AG04450 (cell line): ENCODE measurements at places on chromosomes 11 and 22.

DNA sequence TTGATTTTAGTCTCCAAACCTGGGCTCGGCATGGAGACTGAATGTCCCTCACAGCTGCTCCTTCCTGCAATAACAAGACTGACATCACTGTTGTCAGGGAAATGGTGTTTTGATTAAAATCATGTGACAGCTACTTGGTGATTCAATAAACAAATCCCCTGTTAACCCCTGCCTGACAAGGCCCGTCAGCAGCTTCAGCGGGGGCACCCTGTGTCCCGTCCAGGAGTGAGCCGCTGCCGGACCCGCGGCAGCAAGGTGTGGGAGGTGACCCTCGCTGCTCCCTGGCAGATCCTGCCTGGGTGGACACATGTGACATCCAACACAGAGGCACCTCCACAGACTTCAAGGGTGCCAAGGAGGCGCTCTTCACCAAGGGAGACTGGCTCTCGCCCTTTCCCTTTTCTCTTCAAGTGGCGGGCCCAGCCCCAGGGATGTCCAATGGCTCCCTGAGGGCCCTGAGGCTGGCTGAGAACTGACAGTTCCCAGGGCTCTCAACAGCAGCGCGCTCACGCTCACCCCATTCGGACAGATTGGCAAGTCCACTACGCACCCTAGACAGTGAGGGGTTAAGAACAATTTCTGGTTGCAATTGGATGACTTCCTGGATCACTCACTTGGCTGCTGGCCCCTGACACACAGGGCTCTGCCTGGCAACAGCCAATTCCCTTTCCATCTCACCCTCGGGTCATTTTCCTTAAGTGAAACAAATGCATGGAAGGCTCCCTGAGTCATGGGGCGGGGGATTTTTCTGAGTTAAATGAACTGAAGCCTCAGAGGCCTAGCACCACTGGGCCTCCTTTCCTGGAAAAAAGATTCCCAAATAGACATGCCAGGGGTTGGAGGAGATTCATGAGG is 30.7 kb downstream of the PPP2R1B start:
- peak; percentile 96 for DNase-seq

- DNase-seq = no peak
Observed at GRCh38 chr11:117191680-117192400, 7.3 kb upstream of the TAGLN start.

GRCh38 chr22:45642986-45643385 is 28.6 kb upstream of the ATXN10 start:
- DNase-seq = no peak

DNA sequence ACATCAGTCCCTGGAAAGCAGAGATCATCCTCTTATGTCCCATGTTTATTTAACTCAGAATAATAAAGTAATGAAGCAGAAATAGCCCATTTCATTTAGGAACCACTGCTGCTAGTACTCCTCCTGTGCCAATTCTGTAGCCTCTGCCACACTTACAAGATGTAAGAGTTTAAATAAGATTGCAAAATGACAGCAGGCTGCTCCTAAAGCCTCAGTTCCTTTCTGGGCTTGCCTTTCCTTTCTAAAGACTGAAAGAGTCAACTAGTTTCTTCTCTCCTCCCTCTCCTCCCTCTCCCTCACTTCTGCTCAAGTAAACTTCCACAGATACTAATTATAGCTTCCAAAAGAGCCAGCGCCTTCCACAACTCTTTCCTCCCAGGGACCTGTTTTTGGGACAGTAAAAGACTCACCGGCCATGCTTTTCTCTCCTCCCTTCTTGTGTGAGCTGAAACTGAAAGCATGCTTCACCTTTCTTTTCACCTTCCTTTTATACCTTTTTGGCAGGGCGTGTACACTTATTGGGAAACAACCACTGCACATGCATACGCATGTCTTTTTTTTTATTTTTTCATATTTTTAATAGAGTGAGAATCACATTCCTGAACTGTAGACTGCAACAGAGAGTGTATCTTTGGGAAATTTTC is 26.1 kb upstream of the CARD16 start:
- no peak for DNase-seq

GRCh38 chr22:38504731-38505540 is 1.2 kb downstream of the DDX17 start:
- no peak for DNase-seq

GRCh38 chr11:110367571-110367970 is 62.2 kb upstream of the FDX1 start:
- DNase-seq = no peak

GRCh38 chr11:9804419-9804902 is 140.6 kb downstream of the SWAP70 start:
- no peak for DNase-seq

DNA sequence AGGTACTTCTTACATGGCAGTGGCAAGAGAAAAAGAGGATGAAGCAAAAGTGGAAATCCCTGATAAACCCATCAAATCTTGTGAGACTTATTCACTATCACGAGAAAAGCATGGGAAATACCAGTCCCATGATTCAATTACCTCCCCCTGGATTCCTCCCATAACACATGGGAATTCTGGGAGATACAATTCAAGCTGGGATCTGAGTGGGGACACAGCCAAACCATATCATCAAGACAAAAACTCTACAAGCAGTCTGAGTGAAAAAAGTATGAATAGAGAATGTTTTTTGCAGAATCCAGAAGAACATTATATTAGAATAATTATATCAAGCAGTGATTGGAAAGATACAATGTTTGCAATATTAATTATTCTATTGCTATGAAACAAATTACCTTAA is 893.7 kb downstream of the FAM181B start:
- DNase-seq = no peak

DNA sequence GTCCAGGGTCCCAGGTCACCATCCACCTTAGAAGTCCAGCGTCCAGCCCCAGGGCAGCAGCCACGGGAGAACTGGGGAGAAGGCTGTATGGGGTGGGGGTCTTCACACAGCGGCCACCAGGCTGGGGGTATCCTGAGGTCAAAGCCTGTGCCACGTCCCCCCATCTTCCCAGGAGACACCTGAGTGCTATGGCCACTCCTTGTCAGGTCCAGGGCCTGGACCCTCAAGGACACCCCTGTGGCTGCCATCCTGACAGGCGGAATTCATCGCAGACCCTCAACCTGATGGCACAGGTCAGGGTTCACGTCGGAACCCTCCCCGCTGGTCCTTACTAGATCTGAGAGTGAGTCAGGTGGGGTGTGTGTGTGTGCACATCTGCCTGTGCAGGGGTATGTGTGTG is 18.6 kb downstream of the BRSK2 start:
- DNase-seq = no peak

DNA sequence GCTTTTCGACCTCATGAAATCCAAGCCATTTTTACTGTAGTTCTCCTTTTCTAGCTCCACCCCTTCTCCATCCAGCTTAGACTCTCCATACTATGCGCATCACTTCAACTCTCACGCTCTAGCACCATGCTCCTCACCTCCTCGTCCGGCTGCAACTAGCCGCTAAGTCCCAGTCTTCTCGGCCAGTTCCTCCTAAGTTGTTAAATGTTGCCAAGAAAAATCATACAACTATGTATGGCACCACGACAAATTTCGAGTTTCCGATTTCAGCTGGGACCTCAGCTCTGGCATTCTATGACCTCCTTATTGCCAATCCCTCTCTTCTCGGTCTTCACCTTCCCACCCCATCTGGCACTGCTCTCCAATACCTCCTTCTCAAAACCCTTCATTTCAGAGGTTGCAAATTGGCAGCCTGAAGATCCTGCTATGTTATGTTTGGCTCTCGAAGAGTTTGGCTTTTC is 1.0 kb downstream of the ZNF70 start:
- DNase-seq = no peak

DNA sequence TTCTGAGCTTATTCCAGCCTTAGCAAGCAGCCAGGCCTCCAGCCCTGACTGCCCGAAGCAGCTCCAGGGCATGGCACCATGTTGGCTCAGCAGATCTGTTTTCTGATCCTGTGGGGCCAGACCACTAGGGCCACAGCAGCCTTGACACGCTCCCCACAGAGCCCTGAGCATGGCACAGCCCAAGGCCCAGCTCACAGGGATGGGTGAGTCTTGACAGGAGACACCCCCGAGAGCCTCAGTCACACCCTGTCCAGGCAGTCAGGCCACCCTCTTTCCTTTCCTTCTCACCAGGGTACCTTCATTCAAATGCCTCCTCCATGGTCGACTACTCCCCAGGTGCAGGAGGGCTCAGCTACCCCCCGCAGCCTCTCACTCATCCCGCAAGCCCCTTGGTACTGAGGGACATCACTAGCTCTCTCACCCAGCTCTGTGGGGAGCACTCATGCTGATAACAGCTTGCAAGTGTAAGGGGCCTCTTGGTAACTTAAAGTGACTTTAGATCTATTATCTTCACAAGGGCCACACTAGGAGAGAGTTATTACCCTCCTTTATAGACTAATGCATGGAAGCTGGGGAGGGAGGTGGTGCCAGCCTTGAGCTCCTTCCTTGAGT is 3.9 kb upstream of the CDC42BPG start:
- DNase-seq = no peak

DNA sequence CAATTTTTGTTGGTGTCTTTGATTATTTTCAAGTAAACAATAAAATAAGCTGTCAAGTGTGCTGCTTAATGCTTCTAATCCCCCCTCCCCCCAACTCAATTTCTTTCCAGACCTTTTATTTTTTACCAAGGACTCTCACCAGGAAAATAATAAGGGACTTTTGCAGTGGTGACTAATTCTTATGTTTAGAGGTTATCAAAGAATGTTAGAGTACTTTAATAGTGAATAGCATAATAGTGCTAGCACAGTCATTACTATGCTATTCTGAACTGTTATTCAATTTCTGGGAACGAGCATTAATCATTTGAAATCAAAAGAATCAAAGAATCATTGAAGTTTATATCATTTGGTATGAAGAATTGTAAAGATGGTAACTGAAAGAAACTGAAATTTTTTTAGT is 251.4 kb downstream of the DDX10 start:
- no peak for DNase-seq

- DNase-seq = no peak
Observed at GRCh38 chr11:34620820-34621792, at the start of gene EHF. Gene EHF (plus strand): TSS chr11:34621093. CDS start chr11:34642631, 21,538 bp downstream.

- no peak for DNase-seq
Observed at GRCh38 chr11:71397331-71397860, 50.8 kb downstream of the DHCR7 start.

DNA sequence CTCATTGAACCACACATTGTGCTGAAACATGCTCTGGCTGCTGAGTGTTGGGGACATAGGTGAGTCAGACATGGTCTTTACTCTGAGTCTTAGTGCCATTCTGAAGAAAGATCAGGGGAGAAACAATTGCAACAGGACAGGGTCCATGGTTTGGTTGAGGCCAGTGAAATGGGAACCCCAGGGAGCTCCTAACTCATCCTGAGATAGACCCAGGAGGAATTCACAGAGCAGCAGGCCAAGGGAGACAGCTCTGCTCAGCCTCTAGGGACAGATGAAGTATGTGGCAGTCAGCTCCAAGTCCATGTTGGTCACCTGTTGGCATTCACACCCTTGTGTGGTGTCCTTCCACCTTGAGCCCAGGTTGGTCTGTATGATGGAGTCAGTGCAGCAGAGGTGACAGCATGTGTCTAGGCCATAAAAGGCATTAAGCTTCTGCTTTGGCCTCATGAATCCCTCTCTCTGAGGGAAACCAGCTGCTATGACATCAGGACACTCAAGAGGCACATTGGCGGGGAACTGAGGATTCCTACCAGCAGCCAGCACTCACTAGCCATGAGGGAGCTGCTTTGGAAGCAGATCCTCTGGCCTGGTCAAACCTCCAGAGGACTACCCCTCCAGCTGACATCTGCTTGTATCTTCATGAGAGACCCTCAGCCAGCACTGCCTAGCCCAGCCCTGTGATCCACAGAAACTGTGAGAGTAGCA is 50.3 kb upstream of the MYEOV start:
- DNase-seq = no peak

- DNase-seq = no peak
Observed at GRCh38 chr11:69904161-69904973, 85.2 kb upstream of the FGF3 start.

DNA sequence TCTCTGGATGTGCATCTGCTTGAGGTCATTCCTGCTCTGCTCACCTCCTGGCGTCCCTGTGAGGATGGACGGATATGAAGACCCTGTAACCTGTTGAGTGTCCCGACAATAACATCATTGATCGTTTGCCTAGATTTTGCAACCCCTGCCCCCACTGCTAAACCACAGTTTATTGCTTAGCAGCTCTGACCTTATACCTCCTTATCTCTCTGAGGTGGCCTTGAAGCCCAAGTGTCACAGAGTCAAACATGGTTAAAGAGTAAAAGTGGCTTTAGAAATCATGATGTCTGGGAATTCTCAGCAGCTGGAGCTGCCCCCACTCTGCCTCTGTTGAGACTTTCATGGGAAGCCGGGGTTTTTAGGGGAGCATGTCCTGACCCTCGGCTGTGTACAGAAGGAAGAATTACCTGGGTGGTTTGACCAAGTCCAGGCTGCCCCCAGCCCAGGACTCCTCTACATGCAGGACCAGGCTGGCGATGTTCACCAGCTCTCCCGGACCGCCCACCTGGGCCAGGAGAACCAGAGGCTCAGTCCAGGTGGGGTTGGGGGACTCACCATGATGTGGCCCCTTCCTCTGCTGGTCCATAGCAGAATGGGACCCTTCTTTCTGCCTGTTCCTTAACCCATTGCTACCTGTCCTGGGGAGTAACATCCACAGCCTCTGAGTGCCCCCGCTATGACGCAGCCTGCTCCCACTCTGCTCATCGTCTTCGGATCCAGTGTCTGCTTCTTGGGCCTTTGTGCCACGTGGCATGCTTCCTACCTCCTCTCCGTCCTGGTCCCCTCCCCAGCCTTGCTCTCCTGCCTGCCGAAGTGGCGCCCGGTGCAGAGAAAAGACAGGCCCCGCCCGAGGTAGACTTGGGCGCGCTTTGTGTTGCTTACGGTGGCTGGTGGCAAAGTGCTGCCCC is 33.4 kb upstream of the FTH1 start:
- no peak for DNase-seq

DNA sequence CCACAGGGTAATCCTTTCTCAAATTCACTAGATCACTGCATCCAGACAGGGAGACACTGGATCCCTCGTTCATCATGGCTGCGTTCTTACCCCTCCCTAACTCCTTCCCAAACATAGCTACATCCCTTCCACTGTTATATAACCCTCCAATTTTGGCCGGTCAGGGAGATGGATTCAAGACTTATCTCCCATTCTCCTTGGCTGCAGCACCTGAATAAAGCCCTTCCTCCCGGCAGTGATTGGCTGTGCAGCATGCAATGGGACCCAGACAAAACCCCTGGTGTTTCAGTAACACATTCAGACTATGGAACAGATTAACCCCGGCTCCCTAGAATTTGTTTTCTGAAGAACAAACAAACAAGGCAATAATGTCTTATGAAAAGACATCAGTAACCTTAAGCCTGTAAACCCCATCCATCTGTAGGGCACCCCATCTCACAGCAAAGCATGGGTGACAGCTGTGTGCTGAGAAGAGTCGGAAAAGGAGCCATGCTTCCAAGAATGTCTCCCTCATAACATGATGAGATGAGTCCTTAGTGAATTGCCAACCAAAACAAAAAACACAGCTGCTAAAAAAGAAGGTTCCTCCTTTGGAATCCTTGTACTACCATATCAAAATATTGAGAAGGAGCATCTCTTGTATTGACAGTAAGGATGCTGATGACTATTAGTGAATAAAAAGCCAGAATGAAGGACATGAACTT is 5.0 kb downstream of the MIF start:
- no peak for DNase-seq

GRCh38 chr11:10844796-10845195 is 13.1 kb downstream of the ZBED5 start:
- no peak for DNase-seq

GRCh38 chr11:132982772-132983640 is 549.3 kb downstream of the OPCML start:
- no peak for DNase-seq

- no peak for DNase-seq
Observed at GRCh38 chr22:19844377-19845053, 10.2 kb downstream of the GNB1L start.
